Activated naive CD8-positive, alpha-beta T cell treated with anti-CD3 and anti-CD28 coated beads for 36 hours (primary cell): ENCODE measurements at places on chromosomes 12 and 14. TPM values are rescaled to one million over a fixed set of nuclear protein-coding genes. Genes with fewer than 3 reads are reported as not detected.

GRCh38 chr14:90985601-90986242, 74.7 kb downstream of the RPS6KA5 start:
- no peak overlapping the region for H3K27ac ChIP-seq
- H3K36me3 ChIP-seq: peaks cover 24% of the 10 kb centered on the region
- H3K4me3 ChIP-seq: no peak overlapping the region
- H3K4me1 ChIP-seq: peaks cover 13% of the 10 kb centered on the region

GRCh38 chr12:115380546-115381120, 696.7 kb upstream of the TBX3 start:
- DNase-seq: no peak
- H3K27ac ChIP-seq: no peak overlapping the region
- H3K4me1 ChIP-seq: no peaks in the 10 kb centered on the region
- H3K27me3 ChIP-seq: peaks cover 9% of the 10 kb centered on the region
- H3K4me3 ChIP-seq: no peak overlapping the region
- no peaks in the 10 kb centered on the region for H3K36me3 ChIP-seq

GRCh38 chr12:131087991-131088700, 134.4 kb downstream of the ADGRD1 start:
- no peak for DNase-seq
- peaks cover 9% of the 10 kb centered on the region for H3K4me1 ChIP-seq
- no peaks in the 10 kb centered on the region for H3K36me3 ChIP-seq
- H3K27me3 ChIP-seq: no peaks in the 10 kb centered on the region
- H3K4me3 ChIP-seq: no peak overlapping the region

Gene KRT4
- total RNA-seq: not detected
